Bronchus fibroblast of lung (primary cell): ENCODE measurements at places on chromosomes 7 and 10. TPM values are rescaled to one million over a fixed set of nuclear protein-coding genes. Genes with fewer than 3 reads are reported as not detected.

The NPY4R2 gene
- total RNA-seq, result not detected in 2 replicates

The IL2RA gene
- total RNA-seq, result not detected in 2 replicates

The ACBD7 gene
- total RNA-seq, result 3.4 and 3.9 TPM in 2 replicates

The OR2A12 gene
- not detected in 2 replicates for total RNA-seq

The VSTM4 gene
- 0.34 and 0.74 TPM in 2 replicates for total RNA-seq

The PEX1 gene
- total RNA-seq, result 7.7 and 8.0 TPM in 2 replicates

The GHRHR gene
- total RNA-seq, result not detected in 2 replicates

The ABCA13 gene
- under 0.01 TPM in 1 of 2 replicates, not detected in the other for total RNA-seq

The SPAM1 gene
- total RNA-seq, result not detected in 2 replicates

The NPC1L1 gene
- not detected in 2 replicates for total RNA-seq

The GNAI1 gene
- 28.6 and 28.7 TPM in 2 replicates for total RNA-seq

The HECTD2 gene
- 3.7 and 4.0 TPM in 2 replicates for total RNA-seq

The SRRM3 gene
- 1.3 and 1.8 TPM in 2 replicates for total RNA-seq

The COG5 gene
- total RNA-seq, result 27.9 and 38.4 TPM in 2 replicates

The GPR37 gene
- 5.9 and 6.2 TPM in 2 replicates for total RNA-seq

The C10orf143 gene
- total RNA-seq, result 1.0 and 1.7 TPM in 2 replicates

The GPRIN2 gene
- not detected in 2 replicates for total RNA-seq

The MYPN gene
- 3.4 and 3.9 TPM in 2 replicates for total RNA-seq

The DNAJB9 gene
- total RNA-seq, result 9.9 and 13.7 TPM in 2 replicates

The LEP gene
- not detected in 2 replicates for total RNA-seq

The CYP26C1 gene
- total RNA-seq, result 0.17 TPM in 1 of 2 replicates, not detected in the other

The RNF148 gene
- not detected in 2 replicates for total RNA-seq

The RTKN2 gene
- 0.89 and 2.0 TPM in 2 replicates for total RNA-seq

The IDI2 gene
- total RNA-seq, result not detected in 2 replicates

The TUBAL3 gene
- not detected in 2 replicates for total RNA-seq

The ATRNL1 gene
- 1.0 and 1.6 TPM in 2 replicates for total RNA-seq

The ZNF22 gene
- total RNA-seq, result 16.9 and 19.0 TPM in 2 replicates

The AOC1 gene
- not detected in 2 replicates for total RNA-seq

The GNA12 gene
- total RNA-seq, result 27.9 and 29.3 TPM in 2 replicates

The ZNF485 gene
- total RNA-seq, result 2.7 and 3.7 TPM in 2 replicates

The ZNF716 gene
- total RNA-seq, result not detected in 2 replicates

The FGFBP3 gene
- total RNA-seq, result 1.3 and 2.2 TPM in 2 replicates

The OR2A1 gene
- total RNA-seq, result under 0.01 TPM in 2 replicates

The UTF1 gene
- not detected in 2 replicates for total RNA-seq

The LRIT2 gene
- not detected in 2 replicates for total RNA-seq

The TAS2R41 gene
- not detected in 2 replicates for total RNA-seq

The ASZ1 gene
- not detected in 2 replicates for total RNA-seq

The DENND10 gene
- total RNA-seq, result 43.1 and 43.5 TPM in 2 replicates

The ELMO1 gene
- under 0.01 and 1.6 TPM in 2 replicates for total RNA-seq
